ENCODE measurements at places on chromosomes 3 and 15. TPM values are rescaled to one million over a fixed set of nuclear protein-coding genes. Genes with fewer than 3 reads are reported as not detected.

DNA sequence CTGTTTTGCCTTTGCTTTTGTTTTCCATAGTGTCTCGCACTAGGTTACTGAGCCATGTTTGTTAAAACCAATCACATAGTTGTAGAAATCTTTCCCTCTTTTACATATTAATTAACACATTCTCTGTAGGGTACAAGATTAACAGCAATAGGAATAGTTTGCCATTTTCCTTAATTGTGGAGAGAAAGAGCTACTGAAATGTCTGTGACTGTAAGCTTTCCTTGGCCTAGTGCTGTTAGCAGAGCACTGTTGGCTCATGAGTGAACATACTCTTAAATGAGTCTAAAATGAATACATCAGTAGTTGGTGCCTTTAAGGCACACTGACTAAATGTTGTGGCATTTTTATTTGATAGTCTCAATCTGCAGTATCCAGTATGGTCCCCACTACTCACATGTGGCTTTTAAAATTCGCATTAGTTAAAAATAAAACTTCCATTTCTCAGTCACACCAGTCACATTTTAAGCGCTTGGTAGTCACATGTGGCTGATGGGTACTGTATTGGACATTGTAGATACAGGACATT is 28.2 kb downstream of the CHD2 start:
- no peak for DNase-seq

DNA sequence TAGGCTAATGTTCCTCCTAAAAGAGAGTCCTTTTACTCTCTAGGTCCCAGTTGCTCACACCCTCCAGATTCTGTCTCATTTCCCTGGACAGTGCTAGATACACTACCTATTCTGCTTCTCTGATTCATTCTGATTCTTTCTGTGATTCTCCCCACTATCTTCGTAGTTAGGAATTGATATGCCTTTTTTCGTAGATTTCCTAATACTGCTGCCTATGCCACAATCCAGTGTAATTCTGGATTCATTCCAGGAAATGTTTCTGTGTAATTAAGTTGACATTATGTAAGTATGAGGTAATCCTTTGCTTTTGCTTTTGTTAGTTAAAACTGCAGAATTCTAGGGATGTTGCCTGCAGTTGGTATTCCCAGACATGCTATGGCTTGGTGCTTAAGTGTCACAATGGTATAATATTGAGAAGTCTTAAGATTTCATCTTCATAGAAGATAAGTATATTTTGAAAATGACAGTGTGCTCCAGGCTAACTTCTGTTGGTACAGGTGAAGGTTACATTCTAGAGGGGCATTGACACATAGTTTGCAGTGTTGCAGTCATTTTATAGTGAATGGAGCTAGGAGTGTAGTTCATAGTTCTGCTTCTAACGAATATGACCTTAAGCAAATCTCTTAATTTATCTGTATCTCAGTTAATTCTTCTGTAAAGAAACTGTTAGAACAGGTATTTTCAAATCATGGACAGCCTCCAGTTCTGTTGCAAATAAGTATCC is 54.3 kb downstream of the RIOX2 start:
- no peak for DNase-seq

- DNase-seq, result no peak
Observed at GRCh38 chr15:92989470-92989869, 89.3 kb downstream of the CHD2 start.

- DNase-seq, result no peak
Observed at GRCh38 chr3:33221241-33221640, 2.6 kb upstream of the SUSD5 start.

The RETNLB gene
- not detected for total RNA-seq

DNA sequence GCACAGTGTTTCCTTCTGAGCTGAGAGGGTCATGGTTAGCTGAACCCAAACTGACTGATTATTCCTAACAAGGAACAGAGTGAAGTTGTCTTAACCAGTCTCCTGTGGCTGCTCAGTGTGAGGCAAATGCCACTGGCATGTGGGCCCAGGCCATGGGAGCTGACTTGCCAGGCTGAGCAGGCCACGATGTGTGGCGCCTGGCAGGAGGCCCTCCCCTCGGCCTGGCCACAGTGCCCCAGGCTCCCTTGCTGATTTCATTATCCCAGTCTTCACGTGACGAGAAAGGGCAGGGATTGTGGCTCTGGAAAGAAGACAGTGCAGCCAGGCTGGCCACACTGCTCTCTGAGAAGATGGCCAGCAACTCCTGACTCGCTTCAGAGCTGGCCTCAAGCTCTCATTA is 58.8 kb downstream of the SLCO2A1 start:
- no peak for DNase-seq

- DNase-seq, result no peak
Observed at GRCh38 chr3:98532275-98532637, 478 bp downstream of the GPR15 start.

GRCh38 chr3:168051531-168052471 is 43.9 kb downstream of the GOLIM4 start:
- no peak for DNase-seq

GRCh38 chr3:69737392-69737791 is 1.9 kb upstream of the MITF start:
- DNase-seq, result no peak

GRCh38 chr3:87318617-87319021 is 42.2 kb upstream of the POU1F1 start:
- DNase-seq, result no peak

GRCh38 chr3:120192159-120192558 is 92.9 kb downstream of the GPR156 start:
- DNase-seq, result no peak

- DNase-seq, result no peak
Observed at GRCh38 chr3:112794622-112795172, 52.0 kb downstream of the CD200R1L start.

The C3orf49 gene
- not detected for total RNA-seq

DNA sequence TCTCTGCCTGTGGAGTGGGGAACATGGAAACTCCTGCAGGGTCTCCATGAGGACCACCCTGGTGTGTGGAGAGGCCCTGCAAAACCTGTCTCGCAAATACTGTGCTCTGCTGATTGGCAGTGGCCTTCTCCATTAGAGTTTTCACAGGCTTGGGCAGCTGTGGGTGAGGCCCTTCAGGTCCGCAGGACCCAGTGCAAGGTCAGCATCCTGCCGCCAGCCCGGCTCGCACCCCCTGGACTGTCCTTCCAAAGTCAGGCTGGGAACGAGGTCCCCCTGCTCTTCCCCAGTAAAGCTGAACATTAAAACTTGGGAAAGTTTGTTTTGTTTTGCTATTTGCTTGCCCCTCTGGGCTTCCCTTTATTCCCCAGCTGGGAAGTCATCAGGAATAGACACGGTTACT is 85.0 kb upstream of the PLXNA1 start:
- DNase-seq, result no peak

- no peak for DNase-seq
Observed at GRCh38 chr3:64382153-64382552, 156.9 kb upstream of the PRICKLE2 start.

- no peak for DNase-seq
Observed at GRCh38 chr15:39061952-39062464, 497.4 kb upstream of the RASGRP1 start.

GRCh38 chr3:117820658-117821299 is 1111.2 kb downstream of the TUSC7 start:
- DNase-seq, result no peak

DNA sequence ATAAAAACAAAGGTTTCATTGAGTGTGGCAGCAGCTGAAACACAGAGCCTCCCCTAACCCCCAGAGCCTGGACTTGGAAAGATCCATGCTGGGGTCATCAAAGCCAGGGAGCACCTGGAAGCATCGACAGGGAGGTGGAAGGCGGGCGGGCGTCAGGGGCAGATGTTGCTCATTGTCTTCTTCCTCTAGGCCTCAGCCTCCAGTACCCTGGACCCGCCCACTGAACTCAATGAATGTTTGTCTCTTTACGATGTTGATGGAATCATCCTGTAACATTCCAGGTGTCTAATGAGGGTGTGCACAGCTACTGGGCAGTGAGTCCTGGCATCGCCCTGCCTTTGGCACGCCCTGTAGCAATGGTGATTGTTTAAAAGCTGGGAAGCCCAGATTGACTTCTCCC is 9.8 kb downstream of the GP5 start:
- DNase-seq, result no peak

DNA sequence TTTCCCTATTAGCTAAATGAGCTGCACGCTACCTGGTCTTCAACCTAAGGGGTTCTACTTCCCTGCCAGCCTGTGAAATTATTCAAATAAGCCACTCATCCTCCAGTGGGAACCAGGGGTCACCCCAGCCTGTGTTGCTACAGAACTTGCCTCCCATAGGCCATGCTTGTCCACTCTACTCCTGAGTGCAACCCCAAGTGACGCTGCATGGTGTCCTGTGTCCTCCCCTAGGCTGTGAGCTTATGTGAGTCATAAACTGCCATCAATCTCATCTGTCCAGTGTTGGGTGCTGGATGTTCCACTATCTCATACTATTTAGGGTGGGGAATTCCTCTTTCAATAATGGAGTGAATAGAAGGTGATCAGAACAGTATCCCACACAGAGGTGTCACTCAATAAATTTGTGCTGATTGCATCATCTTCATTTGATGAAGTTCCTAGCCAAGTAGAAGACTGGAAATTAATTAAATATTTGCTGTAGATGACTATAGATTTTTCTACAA is 49.8 kb upstream of the SSR3 start:
- DNase-seq, result no peak

- no peak for DNase-seq
Observed at GRCh38 chr3:9951126-9951525, 1.1 kb downstream of the PRRT3 start.

GRCh38 chr3:535566-536416 is 339.2 kb downstream of the CHL1 start:
- DNase-seq, result peak; percentile 26

DNA sequence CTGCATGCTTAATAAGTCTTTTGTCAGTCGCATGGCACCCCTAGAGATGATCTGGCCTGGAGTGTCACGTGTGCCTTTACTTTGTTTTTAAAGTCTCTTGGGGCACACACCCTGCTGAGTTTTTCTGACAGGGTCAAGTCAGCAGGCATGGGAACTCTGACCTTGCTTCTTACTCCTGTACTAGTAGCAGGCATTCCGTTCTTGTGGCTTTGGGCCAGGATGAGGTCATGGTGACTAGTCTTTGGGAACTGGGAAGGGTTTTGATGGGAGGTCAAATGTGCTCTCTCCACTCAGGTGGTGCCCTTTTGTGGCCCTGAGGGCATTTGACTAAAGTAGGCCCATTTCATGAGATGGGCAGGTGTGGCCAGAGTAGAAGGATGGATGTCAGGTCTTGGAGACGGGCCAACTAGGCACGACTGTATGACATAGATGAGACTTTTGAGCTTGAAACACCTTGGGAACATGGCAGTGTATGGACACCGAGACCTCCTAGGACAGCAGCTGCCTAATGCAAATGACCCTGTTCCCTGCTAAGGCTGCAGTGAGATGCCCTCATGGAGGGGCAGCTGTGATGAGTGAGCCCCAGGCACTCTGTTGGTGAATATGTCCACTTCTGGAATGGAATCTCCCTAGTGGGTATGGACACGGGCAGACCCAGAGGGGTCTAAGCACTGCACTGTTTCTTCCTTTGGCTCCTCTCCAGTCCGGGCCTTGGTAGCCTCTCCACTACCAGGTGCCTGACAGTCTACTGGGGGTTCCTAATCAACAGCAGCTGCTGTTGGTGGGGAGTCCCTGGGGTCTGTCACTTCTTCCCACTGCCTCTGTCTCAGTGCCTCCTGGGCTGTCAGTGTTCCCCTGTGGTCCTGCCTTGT is 16.4 kb downstream of the SRPRB start:
- no peak for DNase-seq

DNA sequence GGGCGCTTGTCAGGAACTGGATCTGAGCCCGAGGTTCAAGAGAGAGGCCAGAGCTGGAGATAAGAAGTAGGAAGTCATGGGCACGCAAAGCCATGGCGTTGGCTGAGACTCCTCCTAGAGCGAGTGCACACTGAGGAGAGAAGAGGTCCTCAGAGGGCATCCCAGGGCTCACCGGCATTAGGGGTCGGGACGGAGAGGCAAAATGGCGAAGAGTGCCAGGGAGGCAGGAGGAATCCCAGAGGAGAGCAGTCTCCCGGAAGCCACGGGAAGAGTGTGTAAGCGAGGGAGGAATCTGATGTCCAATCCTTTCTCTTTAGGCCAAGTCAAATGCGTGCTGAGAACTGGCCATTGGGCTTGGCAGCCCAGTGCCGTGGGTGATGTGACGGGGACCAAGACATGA is 24.0 kb downstream of the EFCC1 start:
- no peak for DNase-seq

- DNase-seq, result no peak
Observed at GRCh38 chr15:65612616-65612946, 1.6 kb upstream of the INTS14 start.

DNA sequence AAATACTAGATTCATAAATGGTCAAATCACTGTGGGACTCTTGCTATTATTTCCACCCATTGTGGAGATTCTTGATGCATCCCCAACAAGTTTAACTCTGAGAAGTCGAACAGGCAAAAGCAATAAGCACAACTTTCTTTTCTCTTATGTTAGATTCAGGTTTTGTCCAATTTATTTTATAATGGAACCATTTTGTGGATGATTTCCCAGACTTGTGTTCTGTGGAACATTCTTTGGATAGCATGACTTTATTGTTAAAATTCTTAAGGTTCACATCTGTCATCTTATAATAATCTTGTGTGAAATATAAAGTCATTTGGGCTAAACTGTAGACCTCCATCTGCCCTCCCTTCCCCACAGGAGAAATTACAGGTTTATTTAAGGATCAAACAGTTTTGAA is 213.7 kb downstream of the LPP start:
- DNase-seq, result no peak

GRCh38 chr3:33425453-33425852 is 14.8 kb downstream of the UBP1 start:
- no peak for DNase-seq

DNA sequence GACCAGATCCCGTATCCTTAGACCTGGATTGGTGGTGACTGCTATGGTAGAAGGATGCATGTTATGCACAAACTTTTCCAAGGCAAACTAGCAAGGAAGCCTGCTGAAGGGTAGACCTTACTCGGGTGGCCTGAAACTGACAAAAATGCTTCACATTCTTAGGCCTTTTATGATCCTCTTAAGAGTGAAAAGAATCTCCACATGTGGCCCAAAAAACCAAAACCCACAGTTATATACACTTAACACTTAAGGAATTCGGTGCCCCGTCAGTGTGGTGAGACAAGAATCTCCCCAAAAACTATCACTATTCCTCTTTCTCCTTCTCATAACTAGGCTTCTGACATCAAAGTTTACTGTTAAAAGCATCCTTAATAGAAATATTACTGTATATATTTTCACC is 130.1 kb upstream of the SOX2 start:
- DNase-seq, result no peak

- no peak for DNase-seq
Observed at GRCh38 chr3:81550415-81550814, 211.0 kb downstream of the GBE1 start.

The PLA1A gene
- not detected for total RNA-seq

- DNase-seq, result no peak
Observed at GRCh38 chr15:35519541-35520149, 26.3 kb downstream of the DPH6 start.

The NIPA2 gene
- 47.9 TPM for total RNA-seq

DNA sequence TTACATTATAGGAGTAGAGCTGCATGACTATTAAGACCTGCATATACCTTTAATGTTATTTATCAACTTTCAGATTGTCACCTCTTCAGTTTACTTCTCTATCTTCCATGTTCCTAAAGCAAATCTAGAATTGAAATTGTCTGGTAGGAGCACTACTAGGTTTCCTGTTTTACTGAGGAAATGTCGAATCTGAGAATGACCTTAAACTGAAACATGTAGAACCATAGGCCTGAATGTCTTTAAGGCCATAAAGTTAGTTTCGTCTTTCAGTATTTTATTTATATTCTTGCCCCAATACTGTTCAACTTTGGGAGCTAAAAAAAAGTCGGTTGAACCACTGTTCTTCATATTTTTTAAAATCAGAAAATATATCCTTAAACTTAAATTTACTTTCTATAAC is 92.7 kb downstream of the IL1RAP start:
- DNase-seq, result no peak

The TRH gene
- total RNA-seq, result not detected

The SI gene
- total RNA-seq, result not detected

The GOLGA6B gene
- total RNA-seq, result not detected
